NCI-H526 (cell line): ENCODE measurements at places on chromosomes 5 and 9.

DNA sequence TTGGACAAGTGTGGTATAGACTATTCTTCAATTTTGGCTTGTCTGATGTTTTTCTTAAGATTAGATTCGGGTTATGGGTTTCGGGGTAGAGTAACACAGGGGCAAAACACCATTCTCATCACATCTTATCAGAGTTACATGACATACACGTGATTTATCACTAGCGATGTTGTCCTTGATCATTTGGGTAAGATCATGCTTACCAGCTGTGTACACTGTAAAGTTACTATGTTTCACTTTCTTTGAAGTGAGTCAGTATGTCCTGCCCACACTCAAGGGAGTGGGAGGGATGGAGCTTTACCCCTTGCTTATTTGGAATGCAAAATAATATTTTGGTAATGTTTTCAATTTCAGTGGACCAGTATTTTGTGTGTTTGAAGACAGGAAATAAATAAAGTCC is 101.8 kb upstream of the TAF11L2 start:
- DNase-seq = no peak

DNA sequence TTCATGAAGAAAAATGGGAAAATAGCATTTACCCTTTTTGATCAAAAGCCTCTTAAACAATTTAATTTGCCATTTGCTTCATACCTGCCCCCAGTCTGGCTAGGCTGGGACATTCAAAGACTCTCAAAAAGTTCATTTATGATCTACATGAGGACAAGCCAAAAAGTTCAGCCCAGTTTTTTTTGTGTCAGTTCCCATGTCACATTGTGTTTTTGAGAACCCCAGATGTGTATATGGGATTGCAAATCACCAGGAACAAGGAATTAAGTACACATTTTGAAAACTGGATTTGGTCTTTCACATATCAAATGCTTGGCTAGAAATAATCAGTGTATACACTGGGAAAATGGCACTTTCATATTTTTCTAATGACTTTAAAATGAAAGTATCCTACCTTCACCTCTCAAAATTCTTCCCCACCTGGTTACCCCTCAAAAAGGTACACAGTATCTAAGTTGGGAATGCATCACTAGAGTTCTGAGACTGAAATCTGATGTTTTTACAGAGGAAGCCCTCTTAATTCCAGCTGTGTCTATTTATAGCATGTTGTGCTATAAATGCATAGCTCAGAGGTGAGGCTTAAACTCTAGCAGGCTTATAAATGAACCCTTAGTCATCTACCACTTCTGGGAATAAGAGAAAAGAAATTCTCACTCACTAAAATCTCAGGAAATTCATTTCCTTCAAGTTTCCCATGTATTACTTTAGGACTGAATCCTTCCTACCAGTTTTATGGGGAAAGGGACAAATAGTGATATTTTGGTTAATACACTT is 9.3 kb downstream of the STOM start:
- no peak for DNase-seq

DNA sequence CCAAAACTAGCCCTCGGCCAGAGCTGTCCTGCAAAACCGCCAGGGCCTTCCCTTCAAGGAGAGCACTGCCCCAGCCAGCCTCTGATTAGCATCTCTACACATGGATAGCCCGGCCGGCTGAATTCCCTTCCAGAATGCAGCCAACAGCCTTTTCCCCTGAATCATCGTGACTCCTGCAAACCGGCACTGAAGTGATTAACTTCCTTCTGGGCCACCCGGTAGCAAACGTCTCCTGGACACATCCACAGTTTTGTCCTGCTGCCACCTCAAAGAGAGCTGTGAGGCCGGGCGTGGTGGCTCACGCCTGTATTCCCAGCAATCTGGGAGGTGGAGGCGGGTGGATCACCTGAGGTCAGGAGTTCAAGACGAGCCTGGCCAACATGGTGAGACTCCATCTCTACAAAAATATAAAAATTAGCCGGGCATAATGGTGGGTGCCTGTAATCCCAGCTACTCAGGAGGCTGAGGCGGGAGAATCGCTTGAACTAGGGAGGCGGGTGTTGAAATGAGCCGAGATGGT is 21.1 kb upstream of the EEIG1 start:
- no peak for DNase-seq

DNA sequence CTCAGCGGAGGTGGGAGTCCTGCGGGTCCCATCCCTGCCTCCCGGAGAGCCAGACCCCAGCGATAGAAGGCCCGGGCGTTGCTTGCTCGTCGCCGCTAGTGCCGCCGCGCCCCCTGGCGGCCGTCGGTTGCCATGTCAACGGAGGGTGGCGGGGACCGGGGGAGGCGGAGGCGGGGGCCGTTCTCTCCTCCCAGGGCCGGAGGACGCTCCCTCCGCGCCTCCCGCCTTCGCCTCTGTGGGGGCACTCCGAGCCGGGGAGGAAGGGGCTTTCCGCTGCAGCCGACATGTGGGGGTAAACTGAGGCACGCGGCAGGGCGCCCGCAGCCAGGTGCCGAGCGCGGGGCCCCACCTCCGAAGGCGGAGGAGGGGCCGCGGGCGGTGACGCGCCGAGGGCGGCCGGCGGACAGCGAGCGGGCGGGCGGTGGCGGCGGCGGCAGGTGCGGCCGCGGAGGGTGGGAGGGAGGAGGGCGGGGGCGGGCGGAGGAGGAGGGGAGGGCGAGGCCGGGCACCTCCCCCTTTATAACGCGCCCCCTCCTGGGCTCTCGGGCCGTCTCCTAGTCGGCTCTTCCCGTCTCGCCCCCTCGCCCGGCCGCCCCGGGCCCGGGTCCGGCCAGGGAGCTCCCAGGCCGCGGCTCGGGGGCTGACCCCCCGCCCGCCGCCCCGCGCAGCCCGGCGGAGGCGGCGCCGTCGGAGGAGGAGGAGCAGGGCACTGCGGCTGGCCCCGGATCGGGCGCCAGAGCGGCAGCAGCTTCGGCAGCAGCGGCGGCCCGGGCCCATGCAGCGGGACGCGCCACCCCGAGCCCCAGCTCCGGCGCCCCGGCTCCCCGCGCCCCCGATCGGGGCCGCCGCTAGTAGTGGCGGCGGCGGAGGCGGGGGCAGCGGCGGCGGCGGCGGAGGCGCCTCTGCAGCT is 556 bp upstream of the CDK9 start:
- DNase-seq = peak; percentile 38

- no peak for DNase-seq
Observed at GRCh38 chr9:26949637-26950069, 2.6 kb upstream of the PLAA start.

DNA sequence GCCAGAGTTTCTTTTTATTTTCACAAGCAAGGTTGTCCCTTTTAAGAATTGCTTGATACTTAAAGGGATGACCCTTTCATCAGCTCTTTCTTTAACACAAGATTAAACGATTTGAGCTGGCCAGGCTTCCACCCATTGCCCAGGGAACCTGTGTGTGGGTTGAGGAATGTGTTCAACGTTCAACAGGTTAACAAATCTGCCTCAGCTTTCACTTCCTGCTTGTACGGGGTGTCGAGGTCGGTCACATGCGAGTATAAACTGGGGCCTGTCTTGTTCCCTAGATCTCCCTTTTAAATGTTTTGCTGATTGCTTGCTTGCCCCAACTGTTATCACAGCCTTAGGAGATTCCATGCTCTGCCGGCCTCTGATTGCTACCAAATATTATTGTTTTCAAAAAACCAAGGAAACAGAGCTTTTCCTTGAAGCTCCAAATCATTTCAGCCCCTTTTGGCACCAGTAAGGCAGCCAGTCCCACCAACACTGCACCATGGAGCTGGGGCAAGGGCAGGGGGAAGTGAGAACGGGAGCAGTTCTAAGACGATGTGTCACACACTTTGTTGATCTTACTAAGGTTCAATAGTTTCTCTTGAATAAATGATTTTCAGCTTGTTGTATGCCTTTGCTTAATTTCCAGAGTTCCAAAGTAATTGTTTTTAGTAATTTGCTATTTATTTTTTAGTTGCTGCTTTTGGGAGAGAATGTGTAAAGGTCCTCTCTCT is 10.7 kb upstream of the CLK4 start:
- DNase-seq = no peak

- DNase-seq = no peak
Observed at GRCh38 chr5:96229188-96229587, 203.9 kb downstream of the PCSK1 start.

DNA sequence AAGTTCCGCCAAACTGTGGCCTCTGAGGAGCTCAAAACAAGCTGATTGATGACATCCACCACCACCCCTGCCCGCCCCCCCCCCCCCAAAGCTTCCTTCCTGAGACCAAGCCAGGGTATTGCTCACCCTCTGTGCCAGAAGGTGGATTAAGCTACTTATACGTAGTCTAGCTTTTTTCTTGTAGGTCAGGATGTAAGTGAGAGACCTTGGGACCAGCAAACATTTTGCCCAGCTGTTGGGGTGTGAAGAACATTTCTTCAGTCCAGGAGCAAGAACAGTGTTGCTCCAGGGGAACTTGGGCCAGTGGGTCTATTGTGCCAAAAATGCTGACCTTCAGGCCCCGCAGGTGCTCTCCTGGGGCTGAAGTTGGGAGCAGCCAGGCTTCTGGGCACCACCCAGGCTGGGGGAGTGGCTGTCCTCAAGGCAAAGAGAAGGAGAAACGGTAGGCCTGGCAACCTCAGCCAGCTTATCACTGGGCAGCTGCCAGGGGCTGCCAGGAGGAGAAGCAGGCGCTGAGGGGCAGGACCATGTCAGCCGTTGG is 18.0 kb downstream of the NEURL1B start:
- DNase-seq = peak; percentile 66

GRCh38 chr5:37886242-37886905 is 46.5 kb upstream of the GDNF start:
- no peak for DNase-seq

DNA sequence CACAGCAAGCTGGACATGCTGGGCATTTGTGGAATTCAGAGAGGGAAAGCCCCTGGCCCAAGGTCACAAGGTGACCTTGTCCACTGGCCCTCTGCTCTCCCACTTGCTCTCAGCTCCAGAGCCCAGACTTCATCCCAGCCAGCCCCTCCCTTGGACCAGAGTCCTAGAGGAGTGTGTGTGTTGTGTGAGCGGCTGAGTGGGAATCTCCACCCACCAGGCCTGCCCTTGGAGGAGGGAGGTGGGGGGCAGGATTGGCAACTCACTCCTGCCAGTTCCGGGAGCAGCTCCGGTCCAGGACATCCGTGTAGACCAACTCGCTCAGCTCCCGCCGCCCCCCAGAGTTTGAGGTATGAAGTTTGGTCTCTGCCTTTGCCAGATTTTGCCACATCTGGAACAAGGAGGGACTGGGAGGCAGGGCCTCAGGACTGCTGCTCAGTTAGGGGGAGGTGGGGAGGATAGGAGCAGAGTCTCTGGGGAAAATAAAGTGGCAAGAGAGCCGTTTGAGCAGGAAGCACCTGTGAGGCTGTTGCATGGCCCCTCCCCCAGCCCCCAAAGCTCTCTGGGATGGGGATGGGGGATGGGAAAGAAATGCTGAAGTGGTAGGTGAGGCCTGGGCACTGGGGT is 1.4 kb downstream of the MZB1 start:
- peak; percentile 80 for DNase-seq

- DNase-seq = no peak
Observed at GRCh38 chr5:29240379-29240778, 1953.1 kb upstream of the CDH6 start.

DNA sequence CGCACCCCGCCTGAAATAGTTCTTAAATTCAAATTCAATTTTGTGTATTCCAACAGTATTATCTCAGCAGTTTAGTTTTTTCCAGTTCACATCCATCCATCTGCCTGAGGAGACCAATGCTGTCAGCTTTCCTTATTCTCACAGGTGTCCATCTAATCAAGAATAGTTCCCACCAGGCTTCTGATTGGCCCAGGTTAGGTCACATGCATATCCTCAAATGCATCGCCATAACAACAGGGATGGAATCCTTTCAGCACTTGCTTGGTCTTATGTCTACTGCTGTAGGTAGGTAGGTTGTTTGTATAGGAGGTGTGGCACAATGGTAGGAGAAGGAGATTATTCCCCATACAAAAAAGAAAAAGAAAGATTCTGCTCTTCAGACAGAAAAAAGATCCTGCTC is 91.2 kb downstream of the UBE2R2 start:
- DNase-seq = no peak

- no peak for DNase-seq
Observed at GRCh38 chr5:97124335-97124734, 18.1 kb downstream of the LIX1 start.

DNA sequence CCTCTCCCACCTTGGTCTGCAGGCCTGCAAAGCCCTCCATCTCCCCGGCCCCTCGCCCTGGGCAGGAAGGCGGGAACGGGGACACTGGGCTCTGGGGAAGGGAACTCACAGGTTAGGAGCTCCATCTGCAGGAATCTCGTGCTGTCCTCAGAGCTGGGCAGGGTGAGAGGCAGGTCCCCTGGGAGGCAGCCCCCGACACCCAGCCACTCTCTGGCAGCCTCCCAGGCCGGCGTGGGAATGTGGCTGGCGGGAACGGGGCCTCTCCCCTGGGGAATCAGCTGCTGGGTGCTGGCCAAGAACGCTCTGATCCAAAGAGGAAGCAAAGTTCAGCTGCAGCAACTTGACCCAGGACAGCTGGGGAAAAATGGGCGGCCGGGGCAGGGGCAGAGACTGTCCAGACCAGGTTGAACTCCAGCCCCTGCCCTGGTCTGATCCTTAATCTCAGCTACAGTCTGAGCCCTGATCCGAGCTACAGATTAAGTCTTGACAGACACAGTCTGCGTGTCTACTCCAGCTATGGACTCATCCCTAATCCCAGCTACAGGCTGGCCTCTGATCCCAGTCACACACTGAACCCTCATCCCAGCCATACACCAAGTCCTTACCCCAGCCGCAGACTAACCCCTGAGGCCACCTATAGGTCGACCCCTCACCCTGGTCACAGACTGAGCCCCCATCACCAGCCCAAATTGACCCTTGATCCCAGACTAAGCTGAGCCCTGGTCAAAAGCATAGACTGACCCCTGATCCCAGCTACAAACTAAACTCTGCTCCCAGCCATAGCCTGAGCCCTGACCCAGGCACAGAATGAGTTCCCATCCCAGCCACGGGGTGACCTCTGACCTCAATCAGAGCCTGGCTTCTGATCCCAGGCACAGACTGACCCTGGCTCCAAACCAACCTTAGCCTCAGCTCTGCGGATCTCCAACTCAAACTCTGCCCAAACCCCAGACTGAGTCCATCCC is 37.3 kb upstream of the EGFL7 start:
- DNase-seq = peak; percentile 87

GRCh38 chr9:107198718-107199117 is 84.4 kb upstream of the RAD23B start:
- DNase-seq = no peak

DNA sequence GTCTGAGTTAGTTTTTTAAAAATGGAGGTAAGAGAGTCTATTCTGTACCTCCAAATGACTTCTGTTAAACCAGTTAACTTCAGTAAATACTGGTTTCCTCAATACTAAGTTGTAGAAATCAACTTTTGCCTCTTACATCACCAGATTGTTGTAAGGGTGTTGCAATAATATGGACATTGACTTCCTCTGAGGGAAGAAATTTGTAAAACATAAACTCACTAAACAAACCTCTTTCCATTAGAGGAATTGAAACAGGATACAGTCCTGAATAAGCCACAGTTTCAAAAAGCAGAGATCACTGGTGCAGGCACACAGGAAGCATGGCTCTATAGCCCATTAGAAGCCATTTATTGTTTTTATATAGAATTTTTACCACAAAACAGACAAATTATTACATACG is 32.7 kb upstream of the SLCO6A1 start:
- DNase-seq = no peak
